ENCODE measurements at places on chromosomes 7 and 10. TPM values are rescaled to one million over a fixed set of nuclear protein-coding genes. Genes with fewer than 3 reads are reported as not detected.

Gene TFR2
- not detected for total RNA-seq

DNA sequence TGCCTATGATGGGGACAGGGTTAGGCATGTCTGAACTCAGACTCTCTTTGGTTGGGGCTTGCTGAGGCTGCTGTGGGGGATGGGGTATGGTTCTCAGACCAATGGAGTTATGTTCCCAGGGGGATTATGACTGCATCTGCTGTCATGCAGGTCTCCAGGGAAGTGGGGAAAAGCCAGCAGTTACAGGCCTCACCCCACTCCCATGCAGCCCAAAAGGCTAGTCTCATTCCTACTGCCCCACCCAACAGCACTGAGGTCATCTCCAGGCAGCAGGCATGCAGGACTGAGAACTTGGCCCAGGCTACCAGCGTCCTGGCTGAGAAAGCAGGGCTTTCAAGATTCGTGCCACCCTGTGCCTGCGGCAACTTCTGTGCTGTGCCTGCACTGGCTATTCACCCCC is 373.3 kb downstream of the HTR7 start:
- no peaks in the 10 kb centered on the region for H3K27me3 ChIP-seq
- H3K4me1 ChIP-seq, result no peaks in the 10 kb centered on the region
- DNase-seq, result no peak
- no peak overlapping the region for H3K27ac ChIP-seq
- H3K4me3 ChIP-seq, result no peak overlapping the region

- H3K27ac ChIP-seq, result no peak overlapping the region
- no peak overlapping the region for H3K4me3 ChIP-seq
- H3K27me3 ChIP-seq, result no peaks in the 10 kb centered on the region
- H3K36me3 ChIP-seq, result no peaks in the 10 kb centered on the region
- H3K4me1 ChIP-seq, result peaks cover 6% of the 10 kb centered on the region
- no peak for DNase-seq
These were observed 59.2 kb downstream of the LHPP start for GRCh38 chr10:124520558-124521428.

GRCh38 chr10:97475936-97476594 is 22.2 kb downstream of the MMS19 start:
- H3K27ac ChIP-seq, result no peak overlapping the region
- no peaks in the 10 kb centered on the region for H3K4me1 ChIP-seq
- no peaks in the 10 kb centered on the region for H3K36me3 ChIP-seq
- no peak overlapping the region for H3K4me3 ChIP-seq
- no peak for DNase-seq

DNA sequence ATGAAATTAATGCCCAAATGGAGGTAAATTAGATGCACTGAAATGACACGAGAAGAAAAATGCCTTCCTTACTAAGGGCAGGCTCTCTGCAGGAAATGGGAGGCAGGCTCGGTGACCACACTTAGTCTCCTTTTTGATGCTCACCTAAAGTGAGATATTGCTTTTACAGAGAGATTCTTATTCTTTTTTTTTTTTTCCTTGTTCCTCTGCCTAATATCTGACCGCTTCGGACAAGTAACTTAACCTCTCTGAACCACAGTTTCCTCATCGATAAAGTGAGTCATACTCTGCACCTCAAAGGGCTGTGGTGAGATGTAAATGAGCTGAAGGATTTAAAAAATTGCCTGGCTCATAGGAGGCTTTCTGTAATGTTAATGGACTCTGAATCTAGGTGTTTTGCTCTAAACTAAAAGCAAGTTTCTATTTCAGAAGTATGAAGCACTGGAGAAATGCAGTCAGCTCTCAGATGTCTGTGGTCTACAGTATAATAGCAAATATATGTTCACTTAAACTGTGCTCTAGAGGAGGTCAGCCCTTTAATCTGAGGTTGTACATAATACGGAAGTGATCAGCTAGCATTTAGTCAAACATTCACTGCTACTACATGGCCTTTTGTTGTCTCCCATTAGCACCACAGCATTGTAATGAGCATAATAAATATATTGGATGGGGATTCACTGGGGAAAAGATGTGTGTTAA is 23.2 kb downstream of the NKX2-3 start:
- H3K27me3 ChIP-seq, result no peaks in the 10 kb centered on the region
- DNase-seq, result no peak
- H3K4me3 ChIP-seq, result no peak overlapping the region
- no peaks in the 10 kb centered on the region for H3K4me1 ChIP-seq
- no peak overlapping the region for H3K27ac ChIP-seq
- H3K36me3 ChIP-seq, result no peaks in the 10 kb centered on the region

GRCh38 chr10:58625070-58625469 is 112.4 kb downstream of the BICC1 start:
- H3K36me3 ChIP-seq, result no peaks in the 10 kb centered on the region
- no peaks in the 10 kb centered on the region for H3K4me1 ChIP-seq

DNA sequence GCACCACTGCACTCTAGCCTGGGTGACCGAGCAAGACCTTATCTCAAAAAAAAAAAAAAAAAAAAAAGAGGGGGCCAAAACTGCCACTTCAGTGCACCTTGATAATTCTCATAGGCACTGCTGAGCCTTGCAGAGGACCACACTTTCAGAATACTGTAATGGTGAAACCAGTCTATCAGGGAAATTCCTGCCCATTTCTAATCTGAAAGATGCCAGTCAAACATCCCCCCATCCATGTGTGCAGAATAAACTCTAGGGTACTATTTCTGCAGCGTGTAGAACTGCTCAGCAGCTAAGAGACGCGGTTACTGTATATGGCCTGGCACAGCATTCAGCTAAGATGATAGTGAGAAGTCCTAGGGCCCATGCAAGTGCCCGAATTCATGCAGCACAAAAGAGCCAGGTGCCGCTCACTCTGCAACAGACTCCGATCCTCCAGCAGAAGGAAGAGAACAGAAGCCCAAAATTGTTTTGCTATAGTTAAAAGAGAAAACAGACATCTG is 286.8 kb upstream of the KLF14 start:
- peaks cover 19% of the 10 kb centered on the region for H3K4me1 ChIP-seq
- no peak overlapping the region for H3K27ac ChIP-seq
- H3K4me3 ChIP-seq, result no peak overlapping the region
- H3K27me3 ChIP-seq, result no peaks in the 10 kb centered on the region
- no peaks in the 10 kb centered on the region for H3K36me3 ChIP-seq

- DNase-seq, result no peak
- H3K27ac ChIP-seq, result peak overlapping the region; percentile 80
- peak overlapping the region; percentile 88 for H3K4me3 ChIP-seq
- peaks cover 29% of the 10 kb centered on the region for H3K36me3 ChIP-seq
These were observed 23.5 kb upstream of the ZNF12 start for GRCh38 chr7:6730343-6730633.

DNA sequence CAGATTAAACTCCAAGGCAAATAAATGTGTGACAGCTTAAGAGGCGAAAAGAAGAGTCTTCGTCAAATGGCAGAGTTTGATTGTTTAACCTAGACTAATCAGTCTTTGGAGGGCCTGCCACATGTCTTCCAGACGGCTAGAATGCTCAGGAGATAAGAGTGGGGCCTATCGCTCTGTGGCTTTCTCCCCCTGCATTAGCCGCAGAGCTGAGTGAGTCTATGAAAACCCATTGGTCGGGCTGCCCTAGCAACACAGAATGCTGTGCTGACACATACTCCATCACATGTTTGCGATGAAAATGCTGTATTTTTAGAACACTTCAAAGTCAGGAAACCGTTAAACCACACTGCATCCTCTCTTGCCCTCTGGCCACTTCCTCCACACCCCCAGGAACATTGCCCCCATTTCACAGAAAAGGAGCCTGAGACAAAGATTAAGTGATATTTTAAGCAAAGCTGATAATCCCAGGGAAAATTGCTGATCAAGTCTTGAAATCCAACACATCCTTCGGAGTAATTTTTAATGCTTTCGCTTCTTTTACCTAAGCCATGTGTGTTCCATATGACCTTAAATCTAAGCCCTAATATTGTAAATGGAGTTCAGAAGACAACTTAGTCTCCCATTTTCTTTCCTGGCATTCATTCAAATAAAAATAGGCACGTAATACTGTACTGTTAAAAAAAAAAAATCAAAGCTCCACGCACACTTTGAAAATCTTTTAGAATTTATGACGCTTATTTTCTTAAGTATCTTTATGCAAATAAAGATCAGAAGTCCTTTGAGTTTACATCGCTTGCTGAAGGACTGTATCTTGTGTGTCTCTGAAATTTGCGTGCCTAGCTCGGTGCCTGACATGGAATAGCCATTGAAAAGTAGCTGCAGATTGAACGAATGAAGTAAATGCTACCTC is 161.2 kb downstream of the CELF2 start:
- peak; percentile 91 for DNase-seq
- H3K4me1 ChIP-seq, result no peaks in the 10 kb centered on the region
- H3K4me3 ChIP-seq, result no peak overlapping the region
- H3K27me3 ChIP-seq, result no peaks in the 10 kb centered on the region
- peak overlapping the region; percentile 72 for H3K27ac ChIP-seq

- H3K4me3 ChIP-seq, result no peak overlapping the region
- no peaks in the 10 kb centered on the region for H3K27me3 ChIP-seq
- no peak overlapping the region for H3K27ac ChIP-seq
- no peaks in the 10 kb centered on the region for H3K36me3 ChIP-seq
- no peak for DNase-seq
These were observed 17.2 kb upstream of the SLK start for GRCh38 chr10:103949728-103950127.

All from Peyer's patch (tissue), 4 donors.